ENCODE measurements at places on chromosomes 2 and 18. TPM values are rescaled to one million over a fixed set of nuclear protein-coding genes. Genes with fewer than 3 reads are reported as not detected.

The ITM2C gene
- total RNA-seq, result 27.1 TPM

The PLGLB1 gene
- not detected for total RNA-seq

The DSG1 gene
- total RNA-seq, result not detected

The TFPI gene
- 66.8 TPM for total RNA-seq

The EPHA4 gene
- total RNA-seq, result 23.1 TPM

The ANKRD62 gene
- total RNA-seq, result not detected

The NLRC4 gene
- total RNA-seq, result 7.9 TPM

The LIMS4 gene
- total RNA-seq, result 4.9 TPM

The CFC1 gene
- total RNA-seq, result not detected

GRCh38 chr2:44651974-44652373 lies 289.5 kb upstream of the SIX3 start:
- no peak for DNase-seq

DNA sequence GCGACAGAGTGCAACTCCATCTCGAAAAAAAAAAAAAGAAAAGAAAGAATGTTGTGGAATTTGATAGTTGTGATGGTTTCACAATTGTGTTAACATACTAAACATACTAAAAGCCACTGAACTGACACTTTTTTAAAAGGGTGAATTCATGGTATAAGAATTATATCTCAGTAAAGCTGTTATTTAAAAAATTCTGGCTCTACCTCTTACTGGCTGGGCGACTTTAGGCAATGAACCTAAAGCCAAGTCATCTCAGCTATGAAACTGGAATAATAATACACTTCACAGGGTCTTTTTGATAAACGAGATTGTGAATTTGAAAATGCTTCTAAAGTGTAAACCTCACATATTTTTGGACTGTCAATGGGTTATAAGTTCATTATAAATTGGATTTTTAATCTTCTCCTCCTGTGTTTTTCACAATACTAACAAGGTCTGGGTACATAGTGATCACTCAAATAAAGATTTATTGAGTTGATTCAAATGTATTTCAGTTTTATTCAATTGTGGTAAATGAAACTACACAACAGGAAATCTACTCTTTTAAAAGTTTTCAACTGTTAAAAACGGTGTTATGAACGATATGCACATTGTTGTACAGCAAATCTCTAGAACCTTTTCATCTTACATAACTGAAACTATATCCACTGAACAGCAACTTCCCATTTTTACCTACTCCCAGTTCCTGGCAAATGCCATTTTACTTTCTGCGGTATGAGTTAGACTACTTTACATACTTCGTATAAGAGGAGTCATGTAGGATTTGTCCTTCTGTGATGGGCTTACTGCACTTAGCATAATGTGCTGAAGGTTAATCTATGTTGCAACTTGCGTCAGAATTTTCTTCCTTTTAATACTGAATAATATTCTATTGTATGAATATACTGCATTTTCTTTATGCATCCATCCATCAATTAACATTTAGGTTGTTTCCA lies 43.0 kb upstream of the GTF2A1L start:
- DNase-seq, result no peak

- no peak for DNase-seq
Observed at GRCh38 chr18:26434887-26435286, 113.5 kb downstream of the KCTD1 start.

GRCh38 chr2:6449343-6449742 lies 416.4 kb downstream of the CMPK2 start:
- DNase-seq, result no peak

GRCh38 chr18:1078301-1078700 lies 173.6 kb downstream of the ADCYAP1 start:
- no peak for DNase-seq

GRCh38 chr2:118119158-118119727 lies 31.0 kb downstream of the INSIG2 start:
- DNase-seq, result no peak

DNA sequence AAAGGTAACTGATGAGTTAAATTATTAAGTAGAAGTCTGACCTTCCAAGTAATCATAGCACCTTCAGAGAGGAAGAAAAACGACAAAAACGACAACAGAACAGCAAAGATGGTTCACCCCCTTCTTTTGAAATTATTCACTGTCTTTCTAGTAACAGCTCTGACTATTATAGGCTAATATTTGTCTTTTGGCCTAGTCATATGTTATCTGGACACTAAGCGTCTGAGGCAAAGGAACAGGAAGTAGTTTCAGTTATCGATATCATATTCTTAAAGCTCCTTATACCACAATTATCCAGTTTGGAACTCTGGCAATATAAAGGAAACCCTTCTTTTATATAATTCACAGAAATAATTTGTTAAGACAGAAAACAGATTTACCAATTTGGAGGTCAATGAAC lies 27.6 kb upstream of the SLC40A1 start:
- no peak for DNase-seq

DNA sequence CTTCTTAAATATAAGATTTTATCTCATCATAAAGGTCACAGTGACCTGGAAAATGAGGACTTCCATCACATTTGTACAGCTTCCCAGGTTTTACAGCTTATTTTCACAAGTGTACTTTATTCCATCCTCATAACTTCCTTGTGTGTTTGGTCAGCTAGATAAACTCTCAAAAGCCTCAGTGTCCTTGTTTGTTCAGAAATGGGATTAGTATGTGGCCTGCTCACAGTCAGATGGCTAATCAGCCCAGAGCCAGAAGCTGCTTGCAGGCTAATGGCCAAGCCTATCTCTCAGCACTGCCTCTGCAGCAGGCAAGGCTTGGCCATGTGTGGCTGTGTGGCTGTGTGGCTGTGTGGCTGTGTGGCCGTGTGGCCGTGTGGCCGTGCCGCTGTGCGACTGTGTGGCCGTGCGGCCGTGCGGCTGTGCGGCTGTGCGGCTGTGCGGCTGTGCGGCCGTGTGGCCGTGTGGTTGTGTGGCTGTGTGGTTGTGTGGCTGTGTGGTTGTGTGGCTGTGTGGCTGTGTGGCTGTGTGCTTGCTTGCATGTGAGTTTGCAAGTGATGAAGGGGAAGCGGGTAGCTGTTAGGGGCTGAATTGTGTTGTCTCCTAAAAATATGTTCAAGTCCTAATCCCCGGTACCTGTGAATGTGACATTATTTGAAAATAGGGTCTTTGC lies 233.0 kb upstream of the TNP1 start:
- no peak for DNase-seq

GRCh38 chr2:31397094-31397493 lies 17.4 kb downstream of the XDH start:
- no peak for DNase-seq

- no peak for DNase-seq
Observed at GRCh38 chr2:68715353-68716041, 19.1 kb upstream of the ARHGAP25 start.

DNA sequence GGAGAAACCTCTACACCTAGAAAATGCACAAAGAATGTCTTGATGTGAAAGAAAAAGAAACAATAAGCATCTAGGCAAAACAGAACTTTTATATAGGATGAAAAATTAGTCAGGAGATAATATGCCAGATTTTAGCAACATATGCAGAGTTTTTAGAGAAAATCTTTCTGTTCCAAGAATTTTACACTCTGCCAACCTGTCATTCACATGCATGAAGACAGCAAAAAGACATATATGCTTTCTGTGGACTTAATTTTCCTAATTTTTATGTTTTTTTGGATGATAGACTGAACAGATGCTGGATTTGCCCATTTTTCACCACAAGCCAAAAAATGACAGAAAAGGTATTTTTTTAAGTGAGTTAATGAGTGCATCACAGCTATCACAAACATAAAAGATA lies 637.3 kb downstream of the TRIB2 start:
- no peak for DNase-seq

GRCh38 chr2:227153307-227153706 lies 10.7 kb downstream of the COL4A4 start:
- DNase-seq, result no peak

DNA sequence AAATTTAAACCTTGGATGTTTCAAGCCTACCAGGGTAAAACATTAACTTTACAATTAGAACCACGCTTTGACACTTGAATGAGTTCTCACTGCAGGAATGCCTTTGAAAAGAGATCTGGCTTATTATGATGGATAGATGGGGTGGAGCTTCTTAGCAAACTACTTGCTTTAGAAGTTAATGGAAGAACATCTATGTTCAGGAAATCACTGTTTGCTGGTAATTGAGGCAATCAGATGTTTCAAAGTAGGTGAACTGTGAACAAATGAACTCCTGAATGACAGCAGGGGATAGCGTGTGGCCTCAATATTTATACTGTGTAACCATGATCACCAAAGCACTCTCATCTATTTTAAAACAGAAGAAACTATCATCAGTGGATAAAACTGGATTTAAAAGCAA lies 383.6 kb downstream of the PIK3C3 start:
- no peak for DNase-seq

DNA sequence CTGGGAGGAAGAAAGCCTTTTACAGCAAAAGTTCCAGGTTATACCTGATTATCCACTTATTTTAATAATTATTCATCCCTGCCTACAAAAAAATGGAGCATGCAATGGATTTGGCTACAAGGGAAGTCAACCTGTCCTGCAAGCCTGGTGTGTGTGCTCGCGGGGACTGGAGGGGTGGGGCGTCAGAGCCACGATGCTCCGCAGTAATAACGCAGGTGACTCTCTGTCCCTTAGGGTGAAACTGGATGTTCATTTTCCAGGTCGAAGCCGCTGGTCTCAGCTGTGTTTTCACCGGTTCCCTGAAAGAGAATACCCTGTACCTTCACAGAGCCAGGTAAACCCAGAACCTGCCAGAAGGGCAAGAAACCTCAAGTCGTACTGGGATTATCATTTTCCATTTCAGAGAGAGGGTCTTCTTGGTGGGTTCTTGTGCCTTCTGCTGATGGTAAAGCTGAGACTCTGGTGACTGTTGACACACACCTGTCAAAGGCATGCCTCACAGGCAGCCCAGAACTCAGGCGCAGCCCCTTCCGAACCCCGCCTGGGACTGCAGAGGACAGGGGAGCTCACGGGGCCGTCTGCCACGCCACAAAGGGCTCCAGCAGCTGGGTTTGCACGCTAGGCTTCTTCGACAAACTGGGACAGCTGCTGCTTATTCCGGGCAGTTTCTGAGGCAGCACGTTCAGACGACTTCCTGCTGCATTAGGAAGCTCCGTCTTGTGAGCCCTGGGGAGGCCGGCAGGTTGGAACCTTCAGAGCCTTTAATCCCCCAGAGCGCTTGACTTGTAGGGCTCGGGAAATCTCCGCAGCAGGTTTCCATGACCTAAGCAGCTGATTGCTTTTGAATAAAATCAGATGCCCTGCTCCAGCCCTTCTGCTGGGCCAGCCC lies 58.6 kb downstream of the KCNG2 start:
- no peak for DNase-seq

DNA sequence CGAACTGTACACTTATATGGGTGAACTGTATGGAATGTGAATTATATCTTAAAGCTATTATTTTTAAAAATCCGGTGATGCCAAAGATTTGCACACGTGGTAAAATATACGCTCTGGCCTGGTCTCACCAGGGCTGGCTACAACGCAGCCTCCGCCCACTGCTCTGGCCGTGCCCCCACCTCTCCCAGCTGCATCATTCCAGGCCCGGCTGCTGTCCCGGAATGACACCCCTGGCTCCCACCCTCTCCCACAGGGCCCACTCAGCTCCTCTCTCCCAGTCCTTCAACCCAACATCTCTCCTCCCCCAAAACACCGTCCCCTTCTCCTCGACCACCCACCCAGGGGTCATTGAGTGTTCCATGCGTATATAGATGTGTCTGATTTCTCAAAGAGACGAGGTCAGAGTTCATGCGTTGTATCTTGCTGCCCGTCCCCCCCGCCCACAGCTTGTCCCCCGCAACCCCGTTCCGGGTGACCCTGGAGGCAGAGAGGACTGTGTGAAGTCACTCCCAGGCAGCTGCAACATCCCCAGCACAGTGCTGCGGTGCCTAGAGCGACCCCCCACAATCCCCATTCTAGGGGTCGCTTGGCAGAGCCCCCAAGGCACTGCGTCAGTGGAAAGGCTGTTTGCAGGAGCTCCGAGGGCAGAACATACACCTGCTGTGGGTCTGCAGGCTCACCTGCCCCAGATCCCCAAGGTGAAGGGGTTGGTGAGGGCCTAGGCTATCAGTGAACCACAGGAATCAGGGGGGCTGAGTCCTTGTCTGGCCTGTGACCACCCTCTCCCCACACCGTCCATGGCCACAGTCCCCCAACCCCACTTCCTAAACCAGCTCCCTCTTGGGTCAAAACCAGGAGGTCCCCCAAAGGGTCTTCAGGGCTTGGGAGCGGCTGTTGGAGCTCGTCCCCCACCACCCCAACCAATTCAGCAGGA lies 13.3 kb downstream of the DNMT3A start:
- no peak for DNase-seq

- peak; percentile 94 for DNase-seq
Observed at GRCh38 chr2:102141970-102142828, at the start of gene IL1R1. TSS of gene IL1R1 (plus strand) at chr2:102142746. CDS start at chr2:102157725, 14,979 bp downstream.

GRCh38 chr2:15776629-15776919 lies 163.8 kb upstream of the MYCN start:
- no peak for DNase-seq

- DNase-seq, result no peak
Observed at GRCh38 chr18:9469685-9470084, 5.6 kb upstream of the RALBP1 start.

- DNase-seq, result peak; percentile 73
Observed at GRCh38 chr2:96702098-96702785, 37.6 kb downstream of the LMAN2L start.

GRCh38 chr18:79680100-79680879 lies 687 bp downstream of the CTDP1 start:
- peak; percentile 86 for DNase-seq

DNA sequence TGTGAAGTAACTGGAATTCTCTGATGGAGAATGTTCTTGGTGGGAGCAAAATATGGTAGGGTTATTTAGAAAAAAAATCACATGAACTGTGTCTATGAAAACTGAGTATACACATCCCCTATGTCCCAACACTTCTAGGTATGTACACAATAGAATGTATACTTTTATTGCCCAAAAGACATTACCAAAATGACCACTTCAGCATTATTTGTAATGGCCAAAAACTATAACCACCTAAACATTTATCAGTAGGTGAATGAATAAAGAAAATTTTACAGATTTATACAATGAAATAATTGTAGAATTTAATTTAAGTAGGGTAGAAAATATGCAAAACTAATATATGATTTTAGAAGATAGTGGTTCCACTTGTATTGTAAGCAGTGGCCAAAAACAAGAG lies 462.8 kb downstream of the KCNJ3 start:
- no peak for DNase-seq
